K562 (cell line): ENCODE measurements at places on chromosomes 1 and 21.
A peak's percentile ranks its signal among the peaks of the same experiment; 100 is the strongest.

GRCh38 chr1:112625696-112626095 is 6.1 kb downstream of the CAPZA1 start:
- peak; percentile 35 for DNase-seq

GRCh38 chr1:219582296-219582695 is 30.6 kb downstream of the ZC3H11B start:
- DNase-seq, result no peak

DNA sequence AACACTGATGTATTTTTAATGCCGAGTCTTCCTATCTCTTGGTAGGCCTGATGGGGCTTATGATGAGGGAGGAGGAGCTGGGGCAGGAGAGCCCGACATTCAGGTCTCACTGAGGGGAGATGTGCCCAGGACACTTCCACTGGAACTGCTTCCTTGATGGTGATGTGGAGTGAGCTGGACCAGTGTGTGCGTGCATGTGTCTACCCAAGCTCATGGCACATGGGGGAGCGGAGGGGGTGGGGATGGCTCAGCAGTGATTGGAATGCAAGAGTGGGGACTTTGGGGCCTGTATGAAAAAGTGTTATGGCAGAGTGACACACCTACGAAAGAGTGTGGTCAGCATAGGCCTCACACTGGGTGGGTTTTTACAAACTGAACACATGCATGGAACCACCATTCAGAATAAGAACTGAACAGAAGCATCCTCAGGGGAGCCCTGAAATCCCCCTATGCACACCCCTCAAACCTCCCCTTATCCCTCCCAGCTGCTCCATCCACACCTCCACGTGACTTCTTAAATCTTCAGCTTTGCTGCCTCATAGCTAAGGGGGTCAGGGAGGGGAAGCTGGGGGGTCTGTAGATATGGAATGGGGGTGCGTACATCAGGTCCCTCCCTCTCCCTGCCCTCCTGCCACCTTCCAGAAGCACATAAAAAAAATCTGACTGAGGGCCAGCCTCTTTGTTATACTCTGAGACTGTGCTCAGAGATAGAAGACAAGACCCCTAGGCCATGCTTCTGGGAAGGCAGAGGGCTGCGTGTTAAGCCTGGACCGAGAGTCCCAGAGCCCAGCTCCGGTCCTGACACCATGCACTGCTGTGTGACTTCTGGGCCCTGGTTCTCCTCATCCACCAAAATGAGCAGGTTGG is 11.6 kb downstream of the IL6R start:
- DNase-seq, result no peak

DNA sequence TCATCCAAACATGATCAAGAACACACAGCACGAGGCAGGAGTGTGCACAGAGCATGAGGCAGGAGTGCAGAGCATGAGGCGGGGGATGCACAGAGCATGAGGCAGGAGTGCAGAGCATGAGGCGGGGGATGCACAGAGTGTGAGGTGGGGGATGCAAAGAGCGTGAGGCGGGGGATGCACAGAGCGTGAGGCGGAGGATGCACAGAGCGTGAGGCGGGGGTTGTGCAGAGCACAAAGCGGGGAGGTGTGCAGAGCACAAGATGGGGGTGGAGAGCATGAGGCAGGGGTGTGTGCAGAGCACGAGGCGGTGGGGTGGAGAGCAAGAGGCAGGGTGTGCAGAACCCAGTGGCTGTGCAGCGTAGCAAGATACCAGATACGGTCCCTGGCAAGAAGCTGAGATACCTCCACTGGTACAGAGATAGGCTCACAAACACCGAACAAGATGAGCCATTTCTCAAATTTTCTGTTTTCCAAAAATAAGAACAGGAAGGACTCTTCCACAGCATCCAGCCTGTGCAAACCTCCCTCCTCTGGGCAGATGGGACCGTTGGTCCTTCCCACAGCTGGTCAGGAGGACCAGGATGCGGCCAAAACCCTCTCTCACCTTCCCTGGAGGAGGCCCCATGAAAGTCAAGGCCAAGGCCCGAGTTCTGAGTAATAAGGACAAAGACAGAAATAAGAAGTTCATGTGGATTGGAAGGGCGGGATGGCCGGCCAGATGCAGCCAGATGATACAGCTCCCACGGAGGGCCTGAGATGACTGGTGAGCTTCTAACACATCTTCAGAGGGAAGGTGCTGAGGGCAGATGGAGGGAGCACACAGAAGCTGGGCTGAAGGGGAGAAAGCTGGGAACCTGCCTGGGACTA is 12.0 kb downstream of the SPATC1L start:
- DNase-seq, result peak; percentile 48

DNA sequence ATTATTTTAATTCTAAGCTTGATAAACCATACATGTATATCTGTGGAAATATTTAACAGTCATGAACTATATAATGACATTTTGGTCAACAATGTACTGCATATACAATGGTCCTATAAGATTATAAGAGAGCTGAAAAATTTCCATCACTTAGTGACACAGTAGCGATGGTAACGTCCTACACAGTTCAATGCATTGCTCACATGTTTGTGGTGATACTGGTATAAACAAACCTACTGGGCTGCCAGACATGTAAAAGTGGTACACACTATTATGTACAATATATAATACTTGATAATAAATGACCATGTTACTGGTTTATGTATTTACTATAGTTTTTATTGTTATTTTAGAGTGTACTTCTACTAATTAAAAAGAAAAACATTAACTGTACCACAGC is 841.9 kb downstream of the LTN1 start:
- no peak for DNase-seq

GRCh38 chr1:24903011-24903461 is 27.0 kb downstream of the RUNX3 start:
- no peak for DNase-seq

DNA sequence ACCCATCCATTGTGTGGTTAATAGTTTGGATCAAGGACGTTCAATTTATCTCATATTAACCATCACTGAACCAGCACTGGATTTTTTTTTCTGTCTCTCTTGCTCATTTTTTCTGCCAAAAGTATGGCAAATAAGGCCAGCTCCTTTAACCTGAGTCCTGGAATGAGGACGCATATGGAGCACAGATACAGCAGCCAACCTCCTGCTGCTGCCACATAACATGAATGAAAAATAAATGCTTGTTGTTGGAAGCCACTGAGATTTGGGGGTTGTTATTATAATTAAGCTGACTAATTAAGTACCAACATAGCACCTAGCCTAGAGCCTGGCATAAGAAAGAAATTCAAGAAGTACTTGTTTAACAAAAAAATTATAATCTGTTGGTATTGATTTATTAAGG is 335.3 kb upstream of the DUSP10 start:
- no peak for DNase-seq

DNA sequence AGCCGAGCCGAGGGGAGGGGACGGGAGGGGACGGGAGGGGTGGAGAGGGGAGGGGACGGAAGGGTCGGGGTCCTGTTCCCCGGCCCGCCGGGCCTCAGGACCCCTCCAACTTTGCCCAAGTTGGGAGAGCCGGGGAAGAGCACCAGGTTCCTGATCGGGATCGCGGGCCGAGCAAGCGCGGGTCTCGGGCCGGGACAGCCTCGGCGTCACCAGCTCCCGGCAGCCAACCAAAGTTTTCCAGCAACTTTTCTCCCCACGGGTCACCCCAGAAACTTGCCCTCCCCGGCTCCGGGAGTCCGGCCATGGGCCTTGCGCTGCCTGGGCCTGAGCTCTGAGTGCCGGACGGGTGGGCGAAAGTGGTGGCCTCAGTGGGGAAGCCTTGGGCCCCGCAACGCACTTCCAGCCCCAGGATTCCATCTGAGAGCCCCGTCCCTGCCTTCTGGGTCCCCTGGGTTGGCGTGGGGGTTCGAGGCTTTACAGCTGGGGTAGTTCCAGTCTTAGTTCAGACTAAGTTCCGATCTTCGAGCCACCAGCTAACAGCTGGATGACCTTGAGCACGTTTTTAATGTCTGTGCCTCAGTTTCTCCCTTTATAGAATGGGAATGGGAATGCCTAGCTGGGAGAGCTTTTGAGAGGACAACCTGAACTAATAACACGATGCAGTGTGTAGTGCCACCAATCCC is 458 bp downstream of the ZC3H12A start:
- DNase-seq, result peak; percentile 52

DNA sequence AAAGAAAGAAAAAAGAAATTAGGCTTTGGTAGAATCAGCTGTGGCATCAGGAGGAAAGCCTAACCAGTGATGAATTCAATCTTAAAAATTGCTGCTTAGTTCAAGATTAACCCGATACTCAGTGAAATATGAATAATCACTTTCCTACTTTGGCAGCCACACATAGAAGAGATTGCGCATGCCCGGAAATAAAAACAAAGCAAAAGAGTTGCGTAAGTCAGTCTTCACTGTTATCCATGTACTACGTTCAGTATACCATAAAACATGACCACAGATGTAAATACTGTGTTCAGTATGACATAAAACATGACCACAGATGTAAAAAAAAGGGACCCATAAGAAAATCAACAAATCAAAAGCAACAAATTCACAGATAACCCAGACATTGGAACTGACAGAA is 19.2 kb downstream of the CD1D start:
- no peak for DNase-seq

DNA sequence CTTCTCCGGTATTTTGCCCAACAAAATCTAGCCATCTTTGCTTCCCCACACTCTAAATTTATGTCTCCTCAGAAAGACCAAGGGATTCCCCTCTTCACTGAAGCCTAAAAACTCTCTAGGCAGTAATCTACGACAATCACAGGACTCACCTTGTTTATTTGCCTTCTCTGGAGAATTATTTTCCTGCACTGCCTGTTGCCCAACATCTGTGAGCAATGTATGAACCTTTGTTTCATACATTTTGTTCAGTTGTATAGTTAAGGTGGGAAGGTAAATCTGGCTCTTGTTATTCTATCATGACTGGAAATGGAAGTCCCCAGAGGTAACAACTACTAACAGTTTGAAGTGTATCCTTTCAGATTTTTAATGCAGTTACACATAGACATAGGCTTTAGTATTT is 2.2 kb downstream of the COPA start:
- no peak for DNase-seq

- DNase-seq, result no peak
Observed at GRCh38 chr1:39637361-39637760, 2.1 kb downstream of the HEYL start.

GRCh38 chr1:155938220-155938627 is 3.2 kb upstream of the RXFP4 start:
- peak; percentile 75 for DNase-seq

- no peak for DNase-seq
Observed at GRCh38 chr1:21341022-21341421, 50.8 kb upstream of the ECE1 start.

DNA sequence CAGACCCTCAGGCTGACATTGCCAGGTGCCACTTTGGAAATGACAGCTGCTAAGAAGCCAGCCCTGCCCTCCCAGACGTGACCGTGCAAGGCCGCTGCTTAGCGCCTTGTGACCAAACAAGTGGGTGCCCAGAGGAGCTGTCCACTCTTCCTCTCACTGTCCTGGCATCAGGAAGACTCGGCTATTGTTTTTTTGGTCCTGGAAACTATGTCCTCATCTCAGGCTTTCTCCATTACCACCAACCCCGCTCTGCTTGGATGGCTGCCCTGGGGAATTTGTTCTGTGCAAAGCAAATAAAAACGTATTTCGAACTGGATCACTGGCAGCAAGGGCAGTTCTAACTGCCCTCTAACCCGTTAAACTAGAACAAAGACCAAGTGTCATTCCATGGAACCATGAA is 13.7 kb upstream of the TENT5C start:
- DNase-seq, result no peak
